ENCODE measurements at places on chromosomes 16 and 17.

GRCh38 chr16:87407511-87408112, 15.5 kb downstream of the MAP1LC3B start:
- no peak for DNase-seq

- no peak for DNase-seq
These were observed 9.8 kb downstream of the MSRB1 start for GRCh38 chr16:1933097-1933661.

GRCh38 chr17:8441690-8442089, 6.0 kb downstream of the NDEL1 start:
- DNase-seq, result no peak

DNA sequence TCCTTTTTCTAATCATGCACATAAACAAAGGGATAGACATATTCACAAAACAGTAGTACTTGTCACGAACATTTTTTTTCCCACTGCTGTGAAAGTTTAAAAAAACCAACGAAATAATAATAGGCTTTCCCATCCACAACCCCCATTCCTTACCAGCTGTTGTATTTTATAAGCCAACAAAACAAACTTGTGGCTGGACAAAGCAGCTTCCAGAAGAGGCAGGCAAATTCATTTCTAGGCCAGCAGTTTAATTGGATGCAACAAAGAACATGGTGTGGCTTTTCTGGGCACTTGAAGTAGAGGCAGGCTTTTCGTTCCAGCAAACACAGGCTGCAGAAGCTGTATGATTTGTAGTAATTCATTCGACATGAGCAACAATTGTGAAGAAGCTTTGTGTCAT, 56.0 kb upstream of the FAM20A start:
- no peak for DNase-seq

GRCh38 chr17:16214190-16215001, 938 bp downstream of the NCOR1 start:
- no peak for DNase-seq

DNA sequence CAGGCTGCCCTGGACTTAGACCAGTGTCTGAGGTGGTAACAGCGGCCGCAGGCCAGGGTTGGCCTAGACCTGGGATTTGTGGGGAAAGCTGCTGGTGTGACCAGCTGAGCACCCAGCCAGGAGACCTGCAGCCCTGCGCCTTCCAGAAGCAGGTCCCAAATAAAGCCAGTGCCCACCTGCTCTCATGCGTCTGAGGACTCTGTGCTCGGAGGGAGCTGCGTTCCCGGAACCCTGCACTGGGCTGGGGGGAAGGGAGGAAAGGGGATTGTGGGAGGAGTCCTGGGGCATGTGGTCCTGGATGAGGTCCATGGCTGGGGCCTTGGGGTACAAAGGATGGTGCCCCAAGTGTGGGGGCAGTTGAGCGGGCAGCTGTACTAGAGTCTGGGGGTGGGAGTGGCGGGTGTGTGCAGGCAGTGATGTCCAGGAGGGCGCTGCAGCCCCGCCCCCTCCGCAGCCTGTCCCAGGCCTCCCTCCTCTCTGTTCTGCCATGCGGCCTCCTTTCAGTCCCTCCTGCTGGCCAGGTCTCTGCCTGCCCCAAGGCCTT, 1.8 kb upstream of the NECAB2 start:
- no peak for DNase-seq

DNA sequence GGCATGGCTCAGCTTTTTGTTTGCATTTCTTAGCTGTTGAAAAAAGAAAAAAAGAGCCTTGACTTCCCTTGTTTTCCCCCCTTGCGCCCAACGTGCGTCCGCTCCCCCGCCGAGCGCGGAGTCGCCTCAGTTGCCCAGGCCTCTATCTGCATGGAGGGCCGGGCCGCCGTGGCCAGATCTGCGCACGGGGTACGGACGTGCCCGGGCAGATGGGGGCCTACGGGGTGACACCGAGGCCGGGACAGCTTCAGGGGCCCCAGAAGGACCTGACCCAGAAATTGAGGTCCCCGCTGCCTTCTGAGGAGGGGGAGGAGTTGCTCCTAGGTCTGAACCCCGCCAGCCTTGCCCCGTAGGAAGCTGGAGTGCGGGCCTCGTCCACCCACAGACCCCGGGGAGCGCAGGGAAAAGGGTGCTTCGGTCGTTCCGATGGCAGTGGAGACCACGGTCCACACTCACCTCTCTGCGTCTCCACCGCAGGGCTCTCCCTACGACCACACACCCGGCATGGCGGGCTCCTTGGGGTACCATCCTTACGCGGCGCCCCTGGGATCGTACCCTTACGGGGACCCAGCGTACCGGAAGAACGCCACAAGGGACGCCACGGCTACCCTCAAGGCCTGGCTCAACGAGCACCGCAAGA, 1.5 kb downstream of the IRX5 start:
- no peak for DNase-seq

- no peak for DNase-seq
These were observed 57.9 kb upstream of the CLEC19A start for GRCh38 chr16:19227643-19228042.

DNA sequence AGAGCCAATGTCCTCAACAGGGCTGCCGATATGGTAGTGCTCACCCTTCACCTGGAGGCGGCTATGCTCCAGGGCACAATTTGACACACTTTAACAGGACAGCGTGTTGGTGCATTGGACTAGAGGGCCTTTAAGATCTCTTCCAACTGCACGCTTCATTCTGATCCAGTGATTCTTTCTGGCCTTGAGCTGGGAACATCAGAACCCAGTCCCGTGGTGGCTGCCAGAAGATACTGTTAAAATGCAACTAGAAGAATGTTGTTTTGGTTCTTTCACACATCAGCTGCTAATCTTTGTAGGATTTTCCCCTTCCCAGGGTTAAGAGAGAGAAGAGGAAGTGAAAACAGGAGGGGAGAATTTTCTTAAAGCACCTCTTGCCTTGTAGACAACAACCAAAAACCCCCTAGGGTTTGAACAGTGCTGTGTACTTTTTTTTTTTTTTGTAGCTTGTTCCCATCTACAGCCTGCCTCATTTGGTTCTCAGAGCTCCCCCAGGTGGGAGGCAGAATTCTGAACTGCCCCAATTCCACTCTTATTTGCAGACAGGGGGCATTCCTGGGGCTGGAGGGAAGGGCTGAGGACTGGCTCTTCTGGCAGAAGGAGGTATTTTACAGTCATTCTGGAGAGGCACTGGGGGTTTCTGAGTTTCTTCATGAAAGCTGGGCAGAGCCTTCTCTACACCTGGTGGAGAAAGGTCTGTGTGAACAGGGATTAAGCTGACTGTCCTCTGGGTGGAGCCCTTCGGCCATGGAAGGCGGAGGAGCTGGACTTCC, 32.4 kb downstream of the SMARCE1 start:
- DNase-seq, result no peak

- no peak for DNase-seq
These were observed 28.9 kb upstream of the RPH3AL start for GRCh38 chr17:381516-381915.

DNA sequence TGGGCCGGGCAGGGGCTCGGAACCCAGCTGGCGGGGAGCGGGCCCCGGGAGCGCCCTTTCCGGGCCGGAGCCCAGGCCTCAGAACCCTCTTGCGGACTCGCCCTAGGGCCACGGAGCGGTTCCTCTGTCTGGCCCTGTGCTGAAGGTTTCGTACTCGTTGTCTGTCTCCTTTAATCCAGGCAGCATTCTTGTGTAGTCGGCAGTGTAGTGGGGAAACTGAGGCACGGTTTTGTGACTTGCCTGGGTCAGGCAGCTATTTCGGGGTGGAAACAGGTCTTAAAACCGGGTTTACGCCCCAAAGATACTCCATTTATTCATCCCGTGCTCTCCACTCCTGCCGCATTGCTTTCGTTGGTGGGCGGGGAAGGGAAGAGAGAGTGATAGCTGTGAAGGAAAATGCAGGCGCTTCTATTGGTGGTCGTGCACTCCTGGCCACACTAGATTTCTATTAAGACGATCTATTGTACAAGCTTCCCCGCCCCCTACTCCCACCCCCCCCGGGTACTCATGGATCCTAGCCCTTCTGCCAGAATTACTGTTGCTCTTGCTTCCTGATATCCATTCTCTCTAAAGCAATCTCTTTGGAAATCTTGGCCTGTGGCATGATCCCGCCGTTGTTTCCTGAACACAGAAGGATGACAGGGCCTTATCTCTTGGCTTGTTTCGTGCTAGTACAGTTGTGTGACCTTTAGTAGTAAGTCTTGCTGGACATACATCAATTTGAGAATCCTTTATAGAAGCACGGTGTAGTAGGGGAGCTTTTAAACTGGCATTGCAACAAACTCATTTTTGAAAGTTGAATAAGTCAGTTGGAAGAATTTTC, 751 bp downstream of the DCAF7 start:
- DNase-seq, result no peak

- DNase-seq, result no peak
These were observed 18.8 kb upstream of the IRF8 start for GRCh38 chr16:85879975-85880831.

- no peak for DNase-seq
These were observed 7.6 kb downstream of the TMEM92 start for GRCh38 chr17:50281739-50282401.

- DNase-seq, result no peak
These were observed 10.1 kb downstream of the TNFRSF13B start for GRCh38 chr17:16961792-16962191.

DNA sequence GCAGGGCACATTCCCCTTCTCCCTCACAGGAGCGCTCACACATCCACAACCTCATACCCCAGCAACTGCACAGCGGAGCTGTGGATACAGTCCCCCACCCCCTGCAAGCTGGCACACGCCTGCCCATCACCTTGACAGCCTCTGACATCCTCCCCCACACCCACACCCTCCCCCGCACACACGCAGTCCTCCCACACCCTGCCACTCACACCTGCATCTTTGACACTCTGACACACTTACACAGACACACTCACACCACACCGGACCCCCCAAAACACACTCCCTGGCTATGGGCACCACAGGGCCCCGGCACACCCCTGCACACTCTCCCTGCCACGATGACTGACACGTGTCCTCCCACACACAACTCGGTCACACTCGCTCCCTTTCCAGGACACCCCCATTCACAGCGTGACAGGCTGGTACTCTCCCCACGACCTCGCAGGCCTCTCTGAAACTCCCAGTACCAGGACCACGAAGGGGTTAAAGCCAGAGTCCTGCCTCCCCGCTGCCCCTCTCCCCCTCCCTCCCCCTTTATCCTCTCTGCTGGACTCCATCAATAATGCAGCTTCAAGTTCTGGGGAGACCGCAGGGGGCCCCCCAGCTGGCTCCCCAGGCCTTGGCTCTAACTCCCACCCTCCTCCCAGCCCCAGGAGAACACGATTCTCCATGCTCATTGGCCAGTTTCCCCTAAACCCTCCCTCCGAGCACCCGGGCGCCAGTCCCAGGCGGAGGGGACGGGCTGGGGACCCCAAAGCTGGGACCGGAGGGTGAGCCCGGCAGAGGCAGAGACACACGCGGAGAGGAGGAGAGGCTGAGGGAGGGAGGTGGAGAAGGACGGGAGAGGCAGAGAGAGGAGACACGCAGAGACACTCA, at the start of gene PPP1R1B:
Gene PPP1R1B (plus strand): TSS at position 782 of the 876 bp plus-strand sequence. CDS start 441 bp downstream, outside the sequence.
- no peak for DNase-seq

GRCh38 chr16:28304214-28304613, 11.9 kb downstream of the SBK1 start:
- no peak for DNase-seq

GRCh38 chr17:80694992-80695912, 150.6 kb downstream of the RPTOR start:
- DNase-seq, result no peak

DNA sequence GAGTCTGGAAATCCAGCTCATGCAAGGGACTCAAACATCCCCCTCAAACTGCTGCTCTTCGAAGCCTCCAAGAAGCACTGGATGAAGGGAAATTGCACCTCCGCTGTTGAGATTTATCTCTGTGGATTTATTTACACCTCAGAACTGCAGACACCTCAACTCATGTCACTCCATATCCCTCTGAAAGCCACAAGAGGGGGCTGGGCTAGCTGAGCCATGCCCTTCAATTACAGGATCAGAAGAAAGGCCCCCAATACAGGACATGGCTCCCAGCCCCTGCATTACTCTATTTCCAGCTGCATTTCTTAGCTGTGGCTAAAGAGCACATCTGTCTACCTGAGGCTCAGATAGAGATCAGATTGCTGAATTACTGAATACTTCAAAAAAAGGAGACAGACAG, 103.1 kb upstream of the DYNLRB2 start:
- no peak for DNase-seq

- no peak for DNase-seq
These were observed 67.2 kb downstream of the CCDC182 start for GRCh38 chr17:57677858-57678257.

- no peak for DNase-seq
These were observed 60.9 kb upstream of the TNRC6A start for GRCh38 chr16:24668481-24669061.

GRCh38 chr16:50476486-50477255, 71.5 kb upstream of the NKD1 start:
- DNase-seq, result no peak

DNA sequence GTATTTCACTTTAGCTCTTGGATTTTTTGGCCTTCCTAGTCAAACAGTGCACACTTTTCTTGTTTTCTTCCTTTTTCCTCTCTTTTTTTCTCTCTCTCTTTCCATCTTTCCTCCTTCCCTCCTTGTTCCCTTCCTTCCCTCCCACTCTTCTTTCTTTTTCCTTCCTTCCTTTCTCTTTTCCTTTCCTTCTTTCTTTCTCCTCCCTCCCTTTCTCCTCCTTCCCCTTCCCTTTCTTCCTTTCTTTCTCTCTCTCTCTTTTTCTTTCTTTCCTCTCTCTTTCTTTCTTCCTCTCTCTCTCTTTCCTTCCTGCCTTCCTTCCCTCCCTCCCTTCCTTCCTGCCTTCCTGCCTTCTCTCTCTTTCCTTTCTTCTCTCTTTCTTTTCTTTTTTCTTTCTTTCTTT, 181.6 kb upstream of the ELAC2 start:
- DNase-seq, result no peak

GRCh38 chr17:7887038-7887481, 1.5 kb upstream of the CHD3 start:
- no peak for DNase-seq

- no peak for DNase-seq
These were observed 16.6 kb downstream of the SMYD4 start for GRCh38 chr17:1813088-1813487.

DNA sequence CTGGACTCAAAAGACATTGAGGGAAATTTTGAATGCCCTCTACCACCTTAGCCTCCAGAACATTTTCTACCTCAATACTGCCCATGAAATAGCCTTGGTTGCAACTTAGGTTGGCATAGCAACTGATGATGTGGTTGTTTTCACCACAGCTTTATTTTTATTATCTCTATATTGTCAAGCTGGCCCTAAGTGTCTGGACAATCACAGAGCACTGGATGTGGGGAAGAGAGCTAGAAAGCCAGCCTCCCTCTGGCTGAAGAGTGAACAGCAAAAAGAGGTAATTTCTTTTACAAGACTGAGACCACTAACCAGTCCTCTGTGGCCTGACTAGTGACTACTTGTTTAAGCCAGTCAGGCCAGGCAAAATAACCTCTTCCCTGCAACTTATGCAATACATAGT, 159.6 kb downstream of the HS3ST2 start:
- DNase-seq, result no peak

- no peak for DNase-seq
These were observed 24.3 kb upstream of the GSE1 start for GRCh38 chr16:85588562-85589503.

DNA sequence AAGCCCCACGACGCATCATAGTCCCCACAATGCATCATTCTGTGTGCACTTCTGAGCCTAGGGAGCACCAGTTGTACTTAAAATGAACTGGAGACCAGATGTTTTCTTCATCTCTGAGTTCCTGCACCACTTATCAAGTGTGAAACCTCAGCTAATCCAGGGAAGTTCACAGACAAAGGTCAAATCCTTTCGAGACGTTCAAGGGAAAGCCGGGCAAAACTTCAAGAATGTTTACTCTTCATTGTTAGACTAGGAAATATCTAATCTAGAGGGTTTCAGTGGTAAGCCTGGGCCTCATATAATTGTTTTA, 4.6 kb upstream of the PMP22 start:
- DNase-seq, result no peak
